ENCODE measurements at places on chromosomes 11 and 22.

GRCh38 chr22:39349506-39349966, 255 bp upstream of the SYNGR1 start:
- DNase-seq = no peak

DNA sequence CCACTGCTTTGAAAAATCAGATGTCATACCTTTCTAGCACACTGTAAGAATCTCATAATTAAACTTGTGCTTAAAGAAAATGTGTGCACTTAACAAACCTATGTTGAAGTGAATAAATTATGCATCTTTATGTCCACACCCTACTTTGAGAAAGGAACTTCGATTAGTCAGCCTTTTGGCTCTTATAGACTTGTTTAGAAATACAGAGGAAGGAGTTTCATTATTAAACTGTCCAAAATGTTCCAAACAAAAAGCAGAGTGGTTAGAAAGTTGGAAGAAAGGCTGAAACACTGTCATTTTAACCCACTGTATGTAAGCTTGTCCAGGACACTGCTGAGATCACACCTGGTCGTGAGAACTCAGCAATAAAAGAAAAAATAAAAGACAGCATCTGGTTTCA, 863.2 kb upstream of the CHORDC1 start:
- peak; percentile 40 for DNase-seq

DNA sequence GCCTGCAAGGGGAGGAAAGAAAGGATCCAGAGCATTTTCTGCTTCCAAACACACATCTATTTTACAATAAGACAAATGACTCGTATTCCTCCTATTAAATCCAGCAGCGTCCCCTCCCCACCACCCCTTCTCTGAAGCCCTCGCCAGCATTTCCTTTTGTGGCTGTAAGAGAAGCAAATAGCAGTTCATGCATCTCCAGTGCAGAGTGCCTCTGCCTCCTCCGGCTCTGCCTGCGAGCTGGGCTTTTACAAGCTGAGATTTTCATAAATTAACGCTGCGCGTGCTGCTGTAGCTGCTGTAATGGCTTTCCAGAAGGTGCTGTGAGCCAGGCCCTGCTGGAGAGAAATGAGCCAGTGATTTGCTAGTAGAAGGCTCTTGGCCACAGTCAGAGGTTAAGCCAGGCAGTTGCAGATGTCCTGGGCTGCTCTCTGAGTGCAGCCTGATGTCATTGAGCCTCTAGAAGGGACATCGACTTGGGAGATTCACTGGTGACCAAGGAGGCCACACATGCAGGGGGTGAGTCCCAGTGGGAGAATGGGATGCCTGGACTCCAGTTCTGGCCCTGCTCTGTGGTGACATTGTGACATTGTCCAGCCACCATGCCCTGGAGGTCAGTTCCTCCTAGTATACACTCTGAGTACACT, 134.5 kb upstream of the NAV2 start:
- peak; percentile 61 for DNase-seq

DNA sequence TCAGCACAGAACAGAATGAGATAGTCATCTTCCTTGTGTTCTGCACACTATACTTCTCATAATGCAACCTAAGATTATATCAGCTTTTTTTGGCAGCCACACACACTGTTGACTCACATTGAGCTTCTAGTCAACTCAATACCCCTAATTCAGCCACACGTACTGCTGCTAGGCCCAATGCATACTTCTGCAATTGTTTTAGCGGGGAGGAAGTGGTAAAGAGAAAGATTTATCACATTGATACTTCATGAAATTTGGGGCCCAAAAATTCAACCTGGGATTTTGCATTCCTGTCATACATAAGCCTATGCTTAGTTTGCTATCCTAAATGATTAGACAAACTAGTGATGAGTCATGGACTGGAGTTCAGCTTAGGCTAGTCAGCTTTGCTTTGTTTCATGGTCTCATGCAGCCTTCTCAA, 8.6 kb upstream of the UPB1 start:
- peak; percentile 83 for DNase-seq

DNA sequence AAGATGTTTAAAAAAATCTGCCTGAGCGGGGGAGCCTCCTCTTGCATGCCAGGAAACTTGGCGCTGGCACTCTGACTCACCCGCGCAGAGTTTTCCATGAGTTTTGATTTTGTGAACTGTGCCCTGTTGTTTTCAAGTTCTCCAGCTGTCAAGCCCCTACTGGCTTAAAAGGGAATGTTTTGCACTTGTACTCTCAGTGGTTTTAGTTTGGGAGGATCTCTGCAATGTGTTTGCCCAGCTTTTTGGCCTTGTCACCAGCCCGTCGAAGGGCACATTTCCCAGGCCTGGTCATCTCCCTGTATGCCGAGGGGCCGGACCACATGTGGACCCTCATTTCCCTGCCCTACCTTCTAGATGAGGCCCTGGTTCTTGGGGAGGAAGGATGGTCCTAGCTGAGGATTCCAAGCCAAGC, 12.2 kb downstream of the MRGPRF start:
- DNase-seq = peak; percentile 89

- no peak for DNase-seq
Observed at GRCh38 chr11:35148163-35148837, 9.3 kb downstream of the CD44 start.

GRCh38 chr11:117565709-117566108, 231.3 kb downstream of the DSCAML1 start:
- no peak for DNase-seq

DNA sequence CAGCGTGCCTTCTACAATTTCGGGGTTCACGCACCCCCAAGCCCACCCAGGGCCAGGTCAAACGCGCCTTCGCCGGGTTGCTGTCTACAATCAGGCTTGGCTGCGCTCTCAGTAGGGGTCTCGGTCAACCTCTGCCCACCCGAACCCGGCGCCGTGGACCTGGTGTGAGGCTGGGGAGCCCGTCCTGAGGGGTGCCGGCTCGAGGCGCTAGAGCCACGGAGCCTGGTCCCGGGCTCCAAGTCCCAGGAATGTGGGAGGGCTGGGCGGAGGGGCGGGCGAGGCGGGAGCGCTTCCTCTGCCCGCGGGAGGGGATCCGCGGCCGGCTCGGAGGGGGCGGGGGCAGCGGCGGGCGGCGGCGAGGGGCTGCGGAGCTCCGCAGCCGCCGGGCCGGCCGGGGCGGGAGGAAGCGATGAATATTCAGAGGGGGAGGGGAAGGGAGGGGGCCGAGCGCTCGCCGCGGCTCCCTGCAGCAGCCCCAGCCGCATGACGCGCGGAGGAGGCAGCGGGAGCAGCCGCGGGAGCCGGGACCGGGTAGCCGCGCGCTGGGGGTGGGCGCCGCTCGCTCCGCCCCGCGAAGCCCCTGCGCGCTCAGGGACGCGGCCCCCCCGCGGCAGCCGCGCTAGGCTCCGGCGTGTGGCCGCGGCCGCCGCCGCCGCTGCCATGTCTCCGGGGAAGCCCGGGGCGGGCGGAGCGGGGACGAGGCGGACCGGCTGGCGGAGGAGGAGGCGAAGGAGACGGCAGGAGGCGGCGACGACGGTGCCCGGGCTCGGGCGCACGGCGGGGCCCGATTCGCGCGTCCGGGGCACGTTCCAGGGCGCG, at the start of gene PTPRJ:
PTPRJ (plus strand) TSS at position 472 of the 819 bp plus-strand sequence. CDS start 354 bp downstream, outside the sequence.
- peak; percentile 65 for DNase-seq

DNA sequence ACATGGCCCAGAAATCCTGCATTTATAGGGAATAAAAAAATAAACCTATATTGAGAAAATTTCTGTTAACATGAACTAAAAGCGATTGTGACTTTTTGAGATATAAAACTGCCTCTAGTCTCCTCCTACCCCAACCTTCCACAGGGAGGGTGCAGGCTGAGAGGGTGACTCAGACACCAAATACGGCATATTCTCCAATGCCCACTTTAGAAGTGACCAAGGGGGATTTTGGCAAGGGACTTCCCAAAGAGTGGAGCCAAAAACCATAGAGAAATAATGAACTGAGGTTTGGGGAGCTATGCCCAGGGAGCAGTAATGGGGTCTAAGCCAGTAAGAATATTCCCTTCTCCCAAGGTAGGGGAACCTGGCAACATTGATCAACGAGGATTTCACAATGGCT, 124.9 kb upstream of the ZC3H12C start:
- no peak for DNase-seq

GRCh38 chr11:79485694-79486093, 44.9 kb upstream of the TENM4 start:
- DNase-seq = no peak

- DNase-seq = no peak
Observed at GRCh38 chr22:41905411-41906202, 9.3 kb downstream of the SHISA8 start.

DNA sequence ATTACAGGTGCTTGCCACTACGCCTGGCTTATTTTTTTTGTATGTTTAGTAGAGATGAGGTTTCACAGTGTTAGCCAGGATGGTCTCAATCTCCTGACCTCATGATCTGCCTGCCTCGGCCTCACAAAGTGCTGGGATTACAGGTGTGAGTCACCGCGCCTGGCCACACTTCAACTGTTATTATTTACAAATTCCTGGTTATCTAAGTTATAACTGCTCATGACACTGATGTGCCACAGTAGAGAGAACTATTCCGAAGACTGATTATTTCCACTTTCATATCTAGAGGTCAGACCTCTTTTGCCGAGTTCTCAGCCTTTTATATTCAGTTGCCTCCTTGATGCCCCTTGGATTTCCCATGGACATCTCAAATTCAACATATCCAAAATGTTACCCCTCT, 3.9 kb upstream of the NUP160 start:
- DNase-seq = no peak

DNA sequence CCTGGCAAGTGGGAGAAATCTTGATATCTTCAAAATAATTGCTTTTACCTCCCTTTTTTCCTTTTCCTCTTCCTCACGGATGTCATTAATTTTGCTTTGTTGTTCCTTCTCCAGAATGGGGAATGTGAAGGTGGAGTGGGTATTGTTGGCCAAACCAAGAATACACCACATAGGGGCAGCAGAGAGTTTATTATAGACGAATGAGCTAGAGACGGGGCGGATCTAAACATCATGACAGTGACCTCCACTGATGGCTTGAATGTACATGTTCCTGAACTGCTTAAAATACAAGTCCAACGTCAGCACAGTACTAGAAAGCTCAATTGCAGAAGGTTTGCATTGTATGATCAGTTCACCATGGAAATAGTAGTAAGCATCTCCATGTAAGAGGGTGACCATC, 122.3 kb upstream of the SNX19 start:
- DNase-seq = peak; percentile 68

GRCh38 chr22:39723899-39724351, 153.4 kb downstream of the CACNA1I start:
- DNase-seq = peak; percentile 25

GRCh38 chr11:17152306-17152705, 55.5 kb downstream of the PIK3C2A start:
- DNase-seq = no peak

DNA sequence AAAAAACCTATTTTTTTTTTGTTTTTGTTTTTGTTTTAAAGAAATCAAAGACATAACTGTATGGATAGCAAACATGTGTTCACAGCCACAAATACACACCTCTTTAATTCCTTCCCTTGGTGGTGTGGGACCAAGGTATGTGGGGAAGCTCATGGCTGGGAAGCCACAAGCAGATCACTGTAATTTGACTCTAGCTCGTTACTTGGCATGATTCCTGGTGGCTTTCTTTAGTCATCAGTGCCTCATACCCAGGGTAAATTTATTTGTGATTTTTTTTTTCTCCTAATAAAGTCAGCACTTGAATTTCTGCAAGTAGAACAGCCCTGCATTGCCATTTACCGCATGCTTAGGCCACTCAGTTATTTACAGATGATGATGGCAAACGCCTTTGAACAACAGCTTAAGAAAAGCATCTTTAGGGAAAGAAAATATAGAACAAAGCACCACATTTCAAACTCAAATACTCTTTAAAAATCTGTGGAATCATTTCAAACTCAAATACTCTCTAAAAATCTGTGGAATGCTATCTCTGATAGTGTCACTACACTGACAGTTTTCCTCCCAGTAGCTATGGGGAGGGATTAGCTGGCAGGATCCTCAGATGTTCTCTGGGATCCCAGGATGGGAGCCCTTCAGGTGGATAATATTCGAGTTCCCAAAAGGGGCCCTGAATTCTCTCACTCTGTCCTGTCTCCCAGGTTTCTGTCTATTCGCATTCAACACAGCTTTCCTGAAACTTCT, 687.2 kb downstream of the OPCML start:
- peak; percentile 82 for DNase-seq

DNA sequence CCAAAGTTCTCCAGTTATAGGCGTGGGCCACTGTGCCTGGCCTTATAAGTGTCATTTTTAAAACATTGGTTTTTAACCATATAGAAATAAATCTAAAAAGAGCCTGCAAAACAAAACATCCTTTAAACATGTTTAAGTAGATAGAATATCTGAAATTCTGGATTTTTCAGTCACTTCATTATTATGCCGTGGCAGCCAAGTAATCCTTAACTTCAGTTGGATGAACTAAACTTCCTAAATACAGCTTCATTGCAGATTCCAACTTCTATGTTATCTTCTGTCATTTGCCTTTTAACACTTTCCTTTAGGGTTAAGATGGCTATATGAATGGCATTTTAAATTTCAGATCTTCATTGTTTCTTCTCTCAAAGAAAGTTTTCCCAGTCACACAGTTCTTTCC, 291.4 kb downstream of the TMEM135 start:
- DNase-seq = no peak

- no peak for DNase-seq
Observed at GRCh38 chr11:64323373-64323772, 5.5 kb downstream of the PRDX5 start.

DNA sequence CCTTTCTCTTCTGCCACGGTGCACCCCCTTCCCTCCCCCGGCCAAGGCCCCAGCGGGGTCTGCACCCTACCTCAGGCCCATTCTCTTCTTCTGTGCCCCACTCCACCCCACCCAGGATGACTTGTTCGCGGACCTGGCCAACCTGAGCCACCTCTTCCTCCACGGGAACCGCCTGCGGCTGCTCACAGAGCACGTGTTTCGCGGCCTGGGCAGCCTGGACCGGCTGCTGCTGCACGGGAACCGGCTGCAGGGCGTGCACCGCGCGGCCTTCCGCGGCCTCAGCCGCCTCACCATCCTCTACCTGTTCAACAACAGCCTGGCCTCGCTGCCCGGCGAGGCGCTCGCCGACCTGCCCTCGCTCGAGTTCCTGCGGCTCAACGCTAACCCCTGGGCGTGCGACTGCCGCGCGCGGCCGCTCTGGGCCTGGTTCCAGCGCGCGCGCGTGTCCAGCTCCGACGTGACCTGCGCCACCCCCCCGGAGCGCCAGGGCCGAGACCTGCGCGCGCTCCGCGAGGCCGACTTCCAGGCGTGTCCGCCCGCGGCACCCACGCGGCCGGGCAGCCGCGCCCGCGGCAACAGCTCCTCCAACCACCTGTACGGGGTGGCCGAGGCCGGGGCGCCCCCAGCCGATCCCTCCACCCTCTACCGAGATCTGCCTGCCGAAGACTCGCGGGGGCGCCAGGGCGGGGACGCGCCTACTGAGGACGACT, 15.9 kb downstream of the RTN4RL2 start:
- no peak for DNase-seq

GRCh38 chr11:46452918-46453517, 61.4 kb upstream of the CHRM4 start:
- DNase-seq = no peak

DNA sequence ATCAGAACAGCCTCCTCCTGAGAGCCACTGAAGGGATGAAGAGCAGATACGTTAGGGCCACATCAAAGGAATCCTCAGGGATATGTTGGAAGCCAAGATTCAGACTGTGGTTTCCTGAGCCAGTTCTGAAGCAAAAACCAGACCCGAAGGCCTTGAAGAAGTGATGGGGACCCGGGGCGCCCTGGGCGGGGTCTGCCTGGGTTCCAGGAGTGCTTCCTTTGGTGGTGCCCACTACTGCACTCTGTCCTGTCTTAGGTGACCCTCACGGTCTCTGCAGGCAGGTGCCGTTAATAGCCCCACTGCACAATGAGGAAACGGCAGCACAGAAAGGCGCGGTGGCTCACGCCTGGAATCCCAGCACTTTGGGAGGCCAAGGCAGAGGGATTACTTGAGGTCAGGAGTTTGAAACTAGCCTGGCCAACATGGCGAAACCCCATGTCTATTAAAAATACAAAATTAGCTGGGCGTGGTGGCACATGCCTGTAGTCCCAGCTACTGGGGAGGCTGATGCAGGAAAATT, 12.9 kb upstream of the SH3BP1 start:
- DNase-seq = no peak

All from cardiac fibroblast (primary cell).